Kidney epithelial cell (primary cell): ENCODE measurements at places on chromosomes 11 and 22. TPM values are rescaled to one million over a fixed set of nuclear protein-coding genes. Genes with fewer than 3 reads are reported as not detected.

GRCh38 chr11:61297746-61298145 lies 2.6 kb upstream of the VWCE start:
- peak; percentile 86 for DNase-seq

DNA sequence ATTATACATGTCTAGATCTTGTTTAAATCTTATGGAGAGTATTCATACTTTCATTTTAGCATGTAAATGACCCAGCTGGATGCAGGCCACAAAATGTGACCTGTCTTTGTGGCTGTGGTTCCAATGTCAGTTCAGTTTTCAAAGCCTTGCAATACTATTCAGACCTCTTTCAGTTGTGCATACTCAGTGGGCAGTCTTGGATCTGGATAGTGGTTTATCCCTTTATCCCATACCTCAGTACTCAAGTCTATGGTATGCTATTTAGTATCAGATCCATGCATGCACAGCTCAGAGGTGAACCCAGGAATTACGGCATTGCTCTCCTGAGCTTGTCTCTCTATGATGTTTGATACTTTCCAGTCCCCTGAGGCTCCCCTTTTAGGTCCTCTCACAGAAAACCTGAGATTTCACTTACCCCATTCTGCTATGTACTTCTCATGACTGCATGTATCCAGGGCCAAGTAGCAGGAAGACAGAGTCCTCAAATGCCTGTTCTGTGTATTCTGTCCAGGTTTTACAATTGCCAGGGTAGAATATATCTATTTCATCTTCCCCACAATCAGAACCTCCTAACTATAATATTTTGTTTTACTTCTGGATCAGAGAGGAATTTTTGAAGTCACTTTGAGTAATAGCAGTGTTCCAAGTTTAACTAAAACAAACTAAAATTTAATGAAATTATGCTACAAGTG lies 6.9 kb upstream of the P4HA3 start:
- no peak for DNase-seq

- no peak for DNase-seq
Measured at GRCh38 chr11:110805756-110806155, 93.5 kb upstream of the ARHGAP20 start.

DNA sequence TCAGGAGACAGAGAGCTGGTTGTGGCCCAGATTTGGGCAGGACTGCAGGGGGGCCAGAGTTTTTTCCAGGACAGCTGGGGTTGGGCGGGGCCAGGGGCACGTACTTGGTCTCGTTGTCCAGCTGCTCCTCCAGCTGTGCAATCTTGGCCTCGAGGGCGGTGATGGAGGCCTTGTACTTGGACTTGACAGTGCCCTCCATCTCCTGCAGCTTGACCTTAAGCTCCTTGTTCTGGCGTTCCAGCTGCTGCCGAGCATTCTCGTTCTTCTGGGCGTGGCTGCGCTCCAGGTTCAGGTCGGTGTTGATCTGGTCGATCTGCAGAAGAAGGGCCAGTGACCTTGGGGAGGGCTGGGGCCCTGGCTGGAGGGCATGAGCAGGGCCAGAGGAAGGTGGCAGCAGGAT lies 32.1 kb downstream of the APOL1 start:
- no peak for DNase-seq

- DNase-seq: no peak
Measured at GRCh38 chr22:23055449-23056179, 14.7 kb upstream of the GNAZ start.

GRCh38 chr11:95239871-95240649 lies 9.1 kb upstream of the SESN3 start:
- DNase-seq: no peak

DNA sequence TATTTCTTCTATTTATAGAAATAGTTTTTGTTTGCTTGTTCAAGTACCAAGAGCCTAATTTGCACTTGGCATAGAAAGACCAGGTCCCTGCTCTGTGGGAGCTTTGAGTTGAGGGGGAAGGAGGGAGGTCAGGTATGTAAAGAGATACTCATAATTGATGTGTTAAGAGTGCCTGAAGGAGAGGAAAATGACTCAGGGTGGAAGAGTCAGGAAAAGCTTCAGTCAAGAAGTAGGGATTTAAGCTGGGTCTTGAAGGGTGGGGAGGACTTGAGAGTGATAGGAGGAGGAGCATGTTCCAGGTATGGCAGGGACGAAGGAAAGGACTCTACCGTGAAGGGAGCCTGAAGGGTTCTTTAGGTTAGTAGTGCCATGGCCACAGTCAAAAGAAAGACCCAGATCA lies 9.0 kb downstream of the RBX1 start:
- DNase-seq: no peak

- DNase-seq: no peak
Measured at GRCh38 chr11:45926001-45926401, 3.5 kb downstream of the LARGE2 start.

- no peak for DNase-seq
Measured at GRCh38 chr11:119484741-119485605, 62.0 kb upstream of the THY1 start.

GRCh38 chr11:79439410-79439885 lies 1.4 kb downstream of the TENM4 start:
- DNase-seq: no peak

- no peak for DNase-seq
Measured at GRCh38 chr22:45830531-45831245, 146.3 kb downstream of the WNT7B start.

GRCh38 chr11:91630916-91631673 lies 593.5 kb upstream of the FAT3 start:
- no peak for DNase-seq

- DNase-seq: no peak
Measured at GRCh38 chr11:89015614-89016013, 50.2 kb downstream of the GRM5 start.

DNA sequence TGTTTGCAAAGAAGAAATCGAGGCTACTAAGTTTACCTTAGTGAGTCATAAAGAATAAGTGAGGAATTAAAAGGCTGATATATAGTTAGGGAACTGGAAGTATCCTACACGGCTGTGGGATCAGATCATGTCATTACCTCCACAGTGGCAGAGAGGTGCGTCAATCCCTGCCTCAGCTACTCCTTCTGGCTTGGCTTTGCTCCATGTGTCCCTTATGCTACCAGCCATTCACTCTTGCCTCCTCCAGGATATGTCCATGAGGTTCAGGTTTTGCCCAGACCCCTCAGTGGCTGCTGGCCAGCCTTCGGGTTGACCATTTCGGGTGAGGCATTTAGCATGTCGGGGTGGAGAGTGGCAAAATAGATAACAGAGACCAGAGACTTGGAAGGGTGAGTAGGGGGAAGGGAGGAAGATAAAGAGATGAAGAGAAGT lies 153.4 kb downstream of the LDLRAD3 start:
- no peak for DNase-seq

DNA sequence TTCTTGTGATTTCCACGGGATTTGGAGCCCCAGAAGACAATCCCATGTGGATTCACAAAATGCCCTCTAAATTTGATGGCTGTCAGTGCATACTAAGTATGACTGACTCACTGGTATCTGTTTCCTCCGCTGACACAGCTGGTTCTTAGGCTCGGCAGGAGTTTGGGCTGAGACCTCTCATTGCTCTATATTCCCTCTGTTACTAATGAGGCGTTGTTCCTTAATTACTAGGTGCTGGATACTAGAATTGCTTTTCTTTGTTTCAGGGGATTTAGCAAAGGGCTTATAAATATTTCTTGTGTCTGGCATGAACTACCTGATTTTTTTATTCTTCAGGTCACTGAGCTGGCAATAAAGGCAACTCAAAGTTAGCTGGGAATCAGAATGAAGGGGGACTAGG lies 53.2 kb upstream of the EHF start:
- DNase-seq: no peak

- DNase-seq: peak; percentile 54
Measured at GRCh38 chr11:103923451-103923931, 112.9 kb upstream of the DDI1 start.

DNA sequence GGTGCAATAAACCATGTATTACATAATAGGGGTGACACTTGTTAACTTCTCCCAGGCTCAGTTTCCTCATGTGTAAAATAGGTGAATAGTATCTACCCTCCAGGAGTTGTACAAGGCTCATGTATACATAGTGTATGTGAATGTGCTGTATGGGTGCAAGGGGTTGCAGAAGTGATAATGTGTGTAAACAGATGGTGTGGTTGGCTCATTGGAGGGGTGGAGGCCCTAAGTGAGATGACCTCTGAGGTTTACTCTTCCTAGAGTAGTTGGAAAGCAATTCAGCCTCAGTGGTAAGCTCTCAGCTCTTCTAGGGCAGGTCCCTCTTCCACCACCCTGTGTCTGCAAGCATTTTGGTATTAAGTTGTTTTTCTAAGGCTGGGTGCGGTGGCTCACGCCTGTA lies 102.4 kb downstream of the PTPRJ start:
- DNase-seq: no peak

DNA sequence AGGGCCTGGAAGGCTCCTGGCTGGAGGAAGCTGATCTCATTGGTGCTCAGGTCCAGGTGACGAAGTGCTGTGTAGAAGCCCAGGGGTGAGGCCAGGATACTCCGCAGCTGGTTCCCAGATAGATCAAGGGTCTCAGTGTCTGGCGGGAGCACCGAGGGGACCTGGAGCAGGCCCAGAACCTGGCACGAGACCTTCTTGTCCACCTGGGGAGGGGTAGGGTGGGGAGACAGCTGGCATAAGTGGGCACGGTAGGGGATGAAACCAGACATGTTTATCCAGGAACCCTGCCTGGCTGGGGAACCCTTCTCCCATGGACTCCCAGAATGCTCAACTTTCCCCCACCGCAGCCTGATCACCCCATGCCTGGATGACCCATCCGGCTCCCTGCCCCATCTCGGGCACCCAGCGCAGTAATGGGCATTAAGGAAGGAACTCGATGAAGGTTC lies 9.2 kb downstream of the LRRC32 start:
- DNase-seq: no peak

DNA sequence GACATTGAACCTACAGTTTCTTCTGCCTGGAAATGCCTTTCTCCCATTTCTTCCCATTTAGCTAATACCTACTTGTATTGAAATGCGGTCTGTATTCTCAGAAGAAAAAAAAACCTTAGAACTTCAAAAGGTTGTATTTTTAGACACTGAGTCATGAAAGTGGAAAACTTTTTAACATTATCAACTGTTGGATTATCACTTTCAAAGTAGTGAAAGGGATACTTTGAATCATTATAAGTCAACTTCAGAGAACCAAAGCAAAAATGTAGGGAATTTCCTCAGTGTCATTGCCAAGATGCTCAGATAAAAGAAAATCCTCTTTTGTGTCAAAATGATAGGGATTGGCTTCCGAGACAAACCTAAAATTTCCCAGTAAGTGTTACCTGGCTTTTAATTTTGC lies 6.6 kb downstream of the HOATZ start:
- no peak for DNase-seq

- DNase-seq: no peak
Measured at GRCh38 chr11:111541254-111542061, 938 bp downstream of the LAYN start.

DNA sequence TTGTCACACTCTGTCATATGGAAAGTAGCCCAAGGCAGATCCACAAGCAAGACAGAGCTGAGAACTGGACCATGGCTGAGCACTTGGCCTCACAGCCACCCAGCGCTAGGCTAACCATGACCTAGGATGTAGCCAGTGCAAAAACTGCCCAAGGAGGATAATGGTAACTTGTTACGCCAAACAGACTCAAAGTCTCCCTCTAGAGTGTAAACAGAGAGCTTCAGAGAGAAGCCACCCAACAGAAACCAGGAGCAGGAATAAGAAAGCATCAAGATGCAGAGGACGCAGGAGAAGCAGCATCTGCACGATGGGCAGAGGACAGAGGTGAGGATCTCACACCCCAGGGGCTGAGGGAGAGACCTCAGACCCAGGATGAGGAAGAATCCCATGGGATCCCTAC lies 97.9 kb downstream of the RCN1 start:
- DNase-seq: no peak

- no peak for DNase-seq
Measured at GRCh38 chr11:19975414-19975990, 184.8 kb downstream of the DBX1 start.

TIMP3 gene
- total RNA-seq: 44.2 and 45.6 TPM in 2 replicates

PEX16 gene
- total RNA-seq: 37.4 and 52.0 TPM in 2 replicates

SLC29A2 gene
- 5.5 and 7.7 TPM in 2 replicates for total RNA-seq

OLFML1 gene
- total RNA-seq: 0.07 TPM in 1 of 2 replicates, not detected in the other

PNPLA3 gene
- 5.2 and 6.9 TPM in 2 replicates for total RNA-seq
